T-helper 22 cell (primary cell): ENCODE measurements at places on chromosomes 6 and 20.

- DNase-seq = peak; percentile 45
Observed at GRCh38 chr20:63580796-63581461, 6.9 kb upstream of the HELZ2 start.

- DNase-seq = no peak
Observed at GRCh38 chr6:158031381-158032353, 50.0 kb downstream of the SYNJ2 start.

DNA sequence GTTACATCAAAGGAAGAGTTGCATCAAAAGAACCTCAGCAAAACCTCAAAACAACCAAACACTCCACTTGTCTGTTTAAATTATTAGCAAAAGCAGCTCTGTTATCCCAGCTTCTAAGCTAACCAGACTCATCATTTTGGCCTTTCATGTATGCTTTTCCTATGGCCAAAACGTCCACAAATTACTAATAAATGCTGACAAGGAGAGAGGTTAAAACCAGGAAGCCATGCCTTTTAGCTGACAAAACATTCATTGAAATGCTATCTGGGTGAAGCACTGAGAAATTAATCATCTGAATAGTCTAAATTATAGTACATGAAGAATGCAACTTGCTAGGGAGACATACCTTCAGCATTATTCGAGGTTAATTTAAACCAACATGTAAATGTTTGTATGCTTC, 80.6 kb downstream of the LAMA2 start:
- no peak for DNase-seq

DNA sequence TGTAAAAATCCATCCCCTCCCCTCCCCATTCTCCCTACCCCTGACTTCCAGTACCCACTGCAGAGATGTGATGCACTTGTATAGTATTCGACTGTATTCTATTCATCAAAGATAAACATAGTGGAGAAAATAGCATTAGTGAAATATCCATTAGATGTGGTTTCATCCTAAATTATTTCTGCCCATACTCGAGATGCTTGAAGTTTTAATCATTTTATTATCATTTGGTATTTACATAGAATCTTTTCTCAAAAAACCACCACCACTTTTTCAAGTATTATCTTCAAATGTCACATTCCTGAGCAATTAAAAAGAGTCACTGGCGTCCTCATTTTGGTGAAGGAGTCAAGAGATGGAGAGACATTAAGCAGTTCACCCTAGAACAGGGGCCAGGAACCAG, 181.9 kb downstream of the HAO1 start:
- DNase-seq = no peak

- no peak for DNase-seq
Observed at GRCh38 chr6:134738211-134738885, 211.6 kb downstream of the ALDH8A1 start.

DNA sequence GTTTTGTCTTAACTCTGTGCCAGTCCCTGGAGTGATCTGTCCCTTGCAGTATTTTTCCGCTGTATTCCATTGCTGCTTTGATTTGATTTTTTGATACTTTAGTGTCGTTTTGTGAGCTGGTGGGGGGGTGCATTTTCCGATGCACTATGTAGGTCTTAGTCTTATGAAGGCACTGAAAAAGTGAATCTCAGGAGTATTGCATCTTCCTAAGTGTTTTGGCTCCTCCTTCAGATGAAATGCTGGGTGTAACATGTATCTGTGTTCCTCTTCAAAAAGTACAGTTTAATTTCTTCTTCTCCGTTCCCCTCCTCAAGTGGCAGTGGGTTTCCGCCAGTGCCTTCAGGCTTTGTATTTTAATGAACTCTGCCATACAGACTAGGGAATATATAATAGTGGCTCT, 580.7 kb upstream of the GJE1 start:
- no peak for DNase-seq

- no peak for DNase-seq
Observed at GRCh38 chr6:73969971-73970970, 274.3 kb downstream of the CD109 start.
